ENCODE measurements at places on chromosomes 2 and 18. TPM values are rescaled to one million over a fixed set of nuclear protein-coding genes. Genes with fewer than 3 reads are reported as not detected.

NPPC gene
- total RNA-seq = not detected

TM4SF20 gene
- 0.28 TPM for total RNA-seq

PKDCC gene
- total RNA-seq = 339 TPM

UBE2E3 gene
- total RNA-seq = 12.2 TPM

- no peak for DNase-seq
Measured at GRCh38 chr2:73343992-73344391, 41.6 kb upstream of the ALMS1 start.

- DNase-seq = no peak
Measured at GRCh38 chr18:57150828-57151227, 3.9 kb downstream of the BOD1L2 start.

- no peak for DNase-seq
Measured at GRCh38 chr2:3398857-3399256, 19.4 kb downstream of the TRAPPC12 start.

- DNase-seq = no peak
Measured at GRCh38 chr18:53458944-53459580, 765.4 kb downstream of the MBD2 start.

DNA sequence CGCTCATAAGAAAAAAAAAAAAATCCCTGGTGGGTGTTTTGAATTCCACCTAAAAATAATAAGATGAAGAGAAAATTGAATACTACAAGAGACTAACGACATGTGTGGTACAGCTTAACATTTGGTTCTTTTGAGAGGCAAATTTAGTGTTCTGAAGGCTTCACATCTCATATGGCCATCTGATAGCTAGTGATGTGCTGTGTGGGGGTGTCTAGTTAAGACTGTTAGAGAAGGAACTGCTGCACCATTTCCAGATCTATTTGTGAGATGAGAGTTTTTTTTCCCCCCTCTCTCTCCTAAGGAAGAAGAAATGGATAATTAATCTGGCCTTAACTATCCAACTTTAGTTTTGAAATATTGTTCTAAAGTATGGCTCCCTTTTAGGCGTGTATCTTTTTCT lies 321.6 kb downstream of the SLC4A3 start:
- no peak for DNase-seq

DNA sequence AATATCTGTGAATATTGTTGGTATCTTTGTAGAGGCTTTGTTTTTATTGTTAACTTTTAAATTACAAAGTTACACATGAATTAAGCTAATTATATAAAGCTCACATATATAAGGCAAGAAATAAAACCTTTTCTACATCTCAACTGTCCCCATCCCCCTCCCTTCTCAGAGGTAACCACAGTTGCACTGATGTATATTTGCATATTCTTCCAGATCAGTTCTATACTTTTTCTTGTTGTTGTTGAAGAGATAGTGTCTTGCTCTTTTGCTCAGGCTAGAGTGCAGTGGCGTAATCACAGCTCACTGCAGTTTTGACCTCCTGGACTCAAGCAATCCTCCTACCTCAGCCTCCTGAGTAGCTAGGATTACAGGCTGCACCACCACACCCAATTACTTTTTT lies 36.0 kb upstream of the CDC42EP3 start:
- no peak for DNase-seq

DNA sequence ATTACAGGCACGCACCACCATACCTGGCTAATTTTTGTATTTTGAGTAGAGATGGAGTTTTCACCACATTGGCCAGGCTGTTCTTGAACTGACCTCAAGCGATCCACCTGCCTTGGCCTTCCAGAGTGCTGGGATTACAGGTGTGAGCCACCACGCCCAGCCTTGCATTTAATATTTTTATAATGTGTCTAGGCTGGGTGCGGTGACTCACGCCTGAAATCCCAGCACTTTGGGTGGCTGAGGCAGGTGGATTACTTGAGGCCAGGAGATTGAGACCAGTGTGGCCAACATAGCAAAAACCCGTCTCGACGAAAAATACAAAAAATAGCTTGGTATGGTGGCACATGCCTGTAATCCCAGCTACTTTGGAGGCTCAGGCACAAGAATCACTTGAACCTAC lies 3.2 kb downstream of the RPL37A start:
- no peak for DNase-seq

DNA sequence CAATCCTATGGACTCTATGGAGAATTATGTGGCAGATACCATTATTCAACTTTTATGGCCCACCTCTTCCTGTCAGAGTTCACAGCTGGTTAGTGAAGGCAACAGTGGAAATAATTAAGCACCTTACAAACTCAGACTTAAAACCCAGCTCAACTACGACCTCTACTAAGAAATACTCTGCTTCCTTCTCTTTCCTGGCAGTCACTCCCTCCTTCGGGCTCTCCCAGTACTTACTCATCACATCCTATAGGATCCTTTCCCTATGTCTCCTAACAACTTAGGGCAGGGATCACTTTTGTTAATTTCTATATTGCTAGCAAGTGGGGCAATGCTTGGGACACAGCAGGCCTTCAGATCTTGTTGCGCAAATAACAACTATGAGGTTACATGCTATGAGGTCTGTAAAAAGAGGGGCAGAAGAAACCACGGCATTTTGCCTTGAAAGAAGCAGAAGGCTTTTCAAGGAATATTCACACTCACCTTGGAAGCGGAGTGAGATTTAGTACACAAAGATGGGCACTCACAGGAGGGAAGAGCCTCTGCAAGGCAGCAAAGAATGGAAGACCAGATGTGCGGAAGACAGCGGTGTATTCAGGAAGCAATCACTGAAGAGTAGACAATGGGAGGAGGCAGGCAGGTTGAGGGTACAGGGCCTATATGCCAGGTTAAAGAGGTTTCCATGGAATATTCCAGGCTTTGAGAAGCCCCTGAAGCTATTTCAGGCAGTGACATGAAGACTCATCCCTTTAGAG lies 2.1 kb downstream of the STK39 start:
- DNase-seq = no peak

DNA sequence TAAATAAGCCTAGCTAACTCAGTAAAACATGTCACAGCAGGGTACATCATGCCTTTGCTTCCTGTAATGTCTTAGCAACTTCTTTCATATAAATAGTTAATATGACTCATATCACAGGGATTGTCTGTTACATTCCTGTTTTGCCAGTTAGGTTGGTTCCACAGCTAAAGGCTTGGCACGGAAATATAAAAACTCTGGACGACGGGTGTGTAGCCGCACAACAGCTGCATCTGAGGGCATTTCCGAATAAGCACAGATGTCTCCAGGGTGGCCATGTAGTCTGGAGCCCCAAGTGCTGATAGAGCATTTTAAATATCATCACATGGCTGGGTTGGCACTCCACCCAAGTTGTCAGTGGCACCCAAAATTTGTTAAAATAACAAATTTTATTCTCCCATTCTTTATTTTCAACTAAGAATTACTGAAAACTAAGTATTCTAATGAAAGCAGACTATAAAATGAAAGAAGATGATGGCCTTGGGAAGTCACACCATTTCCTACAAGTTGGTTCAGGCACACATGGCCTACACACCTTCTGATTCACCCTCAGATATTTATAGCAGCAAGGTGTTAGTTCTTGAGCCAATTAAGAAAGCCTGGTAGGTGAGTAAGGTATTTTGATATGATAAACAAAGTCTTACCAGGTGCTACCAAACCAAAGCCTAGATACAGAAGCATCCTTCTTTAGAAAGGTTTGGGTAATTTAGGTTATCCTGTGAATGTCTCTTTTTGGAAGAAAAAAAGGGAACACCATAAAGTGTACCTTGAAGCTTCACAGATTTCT lies 61.8 kb upstream of the STK17B start:
- no peak for DNase-seq

GRCh38 chr2:45892757-45893156 lies 241.3 kb downstream of the PRKCE start:
- DNase-seq = no peak
